ENCODE measurements at places on chromosomes 1 and 21.
A peak's percentile ranks its signal among the peaks of the same experiment; 100 is the strongest.

DNA sequence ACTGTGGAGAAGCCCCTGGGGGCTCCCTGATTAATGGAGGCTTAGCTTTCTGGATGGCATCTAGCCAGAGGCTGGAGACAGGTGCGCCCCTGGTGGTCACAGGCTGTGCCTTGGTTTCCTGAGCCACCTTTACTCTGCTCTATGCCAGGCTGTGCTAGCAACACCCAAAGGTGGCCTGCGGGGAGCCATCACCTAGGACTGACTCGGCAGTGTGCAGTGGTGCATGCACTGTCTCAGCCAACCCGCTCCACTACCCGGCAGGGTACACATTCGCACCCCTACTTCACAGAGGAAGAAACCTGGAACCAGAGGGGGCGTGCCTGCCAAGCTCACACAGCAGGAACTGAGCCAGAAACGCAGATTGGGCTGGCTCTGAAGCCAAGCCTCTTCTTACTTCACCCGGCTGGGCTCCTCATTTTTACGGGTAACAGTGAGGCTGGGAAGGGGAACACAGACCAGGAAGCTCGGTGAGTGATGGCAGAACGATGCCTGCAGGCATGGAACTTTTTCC, 24.8 kb downstream of the PCSK9 start:
- DNase-seq: no peak

- DNase-seq: no peak
Observed at GRCh38 chr1:44803062-44803311, 2.8 kb downstream of the PLK3 start.

GRCh38 chr1:50369830-50370229, 53.4 kb downstream of the DMRTA2 start:
- no peak for DNase-seq

- DNase-seq: no peak
Observed at GRCh38 chr1:118751166-118751565, 237.0 kb downstream of the TBX15 start.

- no peak for DNase-seq
Observed at GRCh38 chr1:43893006-43893405, 40.6 kb upstream of the ARTN start.

DNA sequence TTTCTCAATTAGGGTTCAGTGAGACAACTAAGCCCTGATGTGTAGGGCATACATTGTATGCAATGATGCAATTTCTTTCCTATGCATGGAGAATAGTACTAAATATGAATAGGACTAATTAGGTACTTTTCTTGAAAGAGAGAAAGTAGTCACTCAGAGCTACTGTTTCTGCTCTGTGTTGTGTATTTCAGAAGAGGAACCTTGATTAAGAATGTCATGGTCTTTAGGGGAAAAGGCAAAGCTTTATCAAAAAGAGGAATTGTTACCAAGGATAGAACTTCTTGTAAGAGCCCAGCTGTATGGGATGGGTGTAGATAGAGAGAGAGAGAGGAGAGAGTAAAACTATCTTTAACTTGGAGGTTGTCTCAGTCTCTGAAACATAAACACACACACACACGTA, 49.1 kb downstream of the HLX start:
- no peak for DNase-seq

DNA sequence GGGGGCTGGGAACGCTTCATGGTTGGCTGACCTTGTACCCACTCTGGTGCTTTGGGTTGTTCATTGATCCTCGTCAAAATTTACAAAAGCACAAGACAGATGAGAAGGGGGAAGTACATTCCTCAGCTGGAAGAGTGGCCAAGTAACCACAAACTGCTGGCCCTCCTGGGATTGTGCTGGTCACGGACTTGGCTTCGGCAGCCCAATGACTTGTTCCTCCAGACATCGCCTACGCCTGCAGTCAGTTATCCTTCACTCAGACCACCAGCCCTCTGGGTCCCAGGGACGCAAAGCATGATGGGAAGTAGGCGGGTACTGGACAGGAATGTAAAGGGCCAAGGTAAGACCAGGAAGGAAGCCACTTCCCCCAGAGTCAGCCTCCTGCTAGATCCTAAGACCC, 53.1 kb downstream of the LMX1A start:
- DNase-seq: no peak

DNA sequence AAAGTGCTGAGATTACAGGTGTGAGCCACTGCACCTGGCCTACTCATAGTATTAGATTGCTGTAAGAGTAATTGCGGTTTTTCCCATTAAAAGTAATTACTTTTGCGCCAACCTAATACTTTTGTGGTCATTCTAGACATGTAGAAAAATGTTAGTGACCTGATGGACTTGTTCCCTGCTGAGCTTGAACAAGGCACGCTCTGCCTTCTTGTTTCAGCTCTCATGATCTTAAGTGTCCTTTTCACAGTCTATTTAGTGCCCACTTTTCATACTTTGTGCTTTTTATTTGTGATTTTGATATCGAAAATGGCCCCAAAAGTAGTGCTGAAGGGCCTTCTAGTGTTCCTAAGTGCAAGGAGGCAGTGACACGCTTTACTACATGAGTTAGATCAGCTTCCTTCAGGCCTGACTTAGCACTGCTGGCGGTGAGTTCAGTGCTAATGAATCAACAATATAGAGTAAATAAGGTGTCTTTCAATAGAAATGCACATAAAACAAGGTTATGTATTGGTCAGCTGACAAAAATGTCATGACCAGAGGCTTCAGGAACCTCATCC, 5.6 kb upstream of the RD3 start:
- no peak for DNase-seq

DNA sequence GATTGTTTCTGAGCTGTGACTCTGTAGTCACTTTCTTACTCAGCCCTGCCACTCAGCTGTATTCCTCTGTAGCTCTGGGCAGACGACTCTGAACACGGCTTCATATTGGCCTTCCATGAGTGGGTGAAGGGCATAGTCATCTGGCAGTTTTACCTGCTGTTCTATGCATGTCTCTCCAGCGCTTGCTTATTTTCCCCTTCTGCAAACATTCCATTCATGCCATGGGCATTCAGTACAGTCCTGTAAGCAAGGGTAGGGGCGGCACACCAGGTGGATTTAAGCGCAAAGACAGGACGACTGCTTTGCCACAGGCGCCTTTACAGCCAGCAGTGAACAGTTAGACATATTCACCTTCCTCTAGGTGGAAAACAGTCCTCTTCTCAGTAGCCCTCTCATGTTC, 4.4 kb upstream of the WDR26 start:
- no peak for DNase-seq

- DNase-seq: no peak
Observed at GRCh38 chr1:25715888-25716287, 84.1 kb upstream of the SELENON start.

DNA sequence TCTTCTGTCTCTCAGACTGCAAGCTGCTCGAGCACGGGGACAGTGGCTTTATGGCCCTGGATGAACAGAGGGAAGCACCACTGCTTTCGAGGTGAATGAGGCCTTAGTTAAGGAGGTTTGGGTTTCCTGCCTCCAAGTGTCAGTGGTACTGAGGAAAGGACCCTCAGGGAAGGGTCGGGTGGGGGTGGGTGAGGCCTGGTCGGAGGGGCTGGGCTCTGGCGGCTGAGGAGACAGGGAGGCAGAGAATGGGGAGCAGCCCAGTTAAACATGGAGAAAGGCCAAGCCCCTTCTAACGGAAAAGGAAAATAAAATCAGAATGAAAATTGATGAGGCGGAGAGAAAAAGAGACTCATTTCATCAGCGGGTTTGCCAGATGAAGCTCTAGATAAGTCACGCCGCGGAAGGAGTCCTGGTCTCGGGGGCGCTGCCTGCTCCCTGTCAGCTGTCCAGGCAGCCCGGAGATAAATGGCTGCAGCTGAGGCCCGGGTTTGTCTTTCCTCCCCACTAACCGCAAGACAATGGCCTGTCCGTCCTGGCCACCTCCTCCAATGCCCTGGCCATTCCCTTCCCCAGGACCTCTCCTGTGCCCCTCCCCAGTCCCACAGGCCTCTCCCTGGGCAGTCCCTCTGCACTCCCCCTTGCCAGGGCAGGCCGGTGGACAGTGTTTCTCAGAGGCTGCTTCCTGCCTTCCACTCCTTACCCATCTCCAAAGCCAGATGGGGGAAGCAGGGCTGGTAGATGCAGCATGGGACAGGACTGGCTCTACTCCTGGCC, 55.2 kb downstream of the LRRN2 start:
- no peak for DNase-seq

- DNase-seq: peak; percentile 88
Observed at GRCh38 chr1:6259491-6260362, 1.2 kb downstream of the GPR153 start.

- DNase-seq: no peak
Observed at GRCh38 chr1:23590058-23590783, 30.9 kb upstream of the ID3 start.

DNA sequence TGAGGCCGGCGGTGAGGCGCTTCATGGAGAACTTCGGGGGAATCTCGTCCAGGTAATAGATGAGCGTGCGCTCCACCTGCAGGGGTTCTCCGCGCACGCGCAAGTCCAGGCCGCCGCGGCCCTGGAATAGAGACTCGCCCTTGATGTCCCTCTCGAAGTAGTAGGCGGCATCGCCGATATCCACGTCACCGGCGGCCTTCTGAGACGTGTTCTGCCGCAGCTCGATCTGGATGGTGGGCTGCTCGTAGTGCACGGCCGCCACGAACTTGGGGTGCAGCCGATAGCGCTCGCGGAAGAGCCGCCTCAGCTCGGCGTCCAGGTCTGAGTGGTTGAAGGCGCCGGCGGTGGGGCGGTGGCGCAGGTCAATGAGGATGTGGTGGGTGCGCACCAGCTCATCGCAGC, 726 bp downstream of the TACSTD2 start:
- DNase-seq: no peak

DNA sequence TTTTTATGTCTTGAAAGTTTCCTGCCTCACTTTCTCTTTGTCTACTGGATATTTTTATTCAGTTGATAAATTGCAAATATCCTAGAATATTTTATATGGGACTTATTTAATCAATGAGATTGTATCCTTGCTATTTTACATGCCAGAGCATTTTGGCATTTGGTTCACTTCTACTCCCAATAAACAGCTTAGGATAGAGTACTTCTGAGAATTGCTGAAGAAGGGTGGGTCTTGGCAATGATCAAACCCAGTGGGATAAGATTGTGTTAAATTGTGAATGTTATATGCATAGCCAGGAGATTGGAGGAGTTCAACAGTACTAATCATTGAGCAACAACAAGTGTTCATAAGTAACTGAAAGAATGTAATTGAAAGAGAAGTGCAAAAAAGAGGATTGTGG, 60.1 kb downstream of the SDCCAG8 start:
- DNase-seq: no peak
